ENCODE measurements at places on chromosomes 16 and 17. TPM values are rescaled to one million over a fixed set of nuclear protein-coding genes. Genes with fewer than 3 reads are reported as not detected.

DNA sequence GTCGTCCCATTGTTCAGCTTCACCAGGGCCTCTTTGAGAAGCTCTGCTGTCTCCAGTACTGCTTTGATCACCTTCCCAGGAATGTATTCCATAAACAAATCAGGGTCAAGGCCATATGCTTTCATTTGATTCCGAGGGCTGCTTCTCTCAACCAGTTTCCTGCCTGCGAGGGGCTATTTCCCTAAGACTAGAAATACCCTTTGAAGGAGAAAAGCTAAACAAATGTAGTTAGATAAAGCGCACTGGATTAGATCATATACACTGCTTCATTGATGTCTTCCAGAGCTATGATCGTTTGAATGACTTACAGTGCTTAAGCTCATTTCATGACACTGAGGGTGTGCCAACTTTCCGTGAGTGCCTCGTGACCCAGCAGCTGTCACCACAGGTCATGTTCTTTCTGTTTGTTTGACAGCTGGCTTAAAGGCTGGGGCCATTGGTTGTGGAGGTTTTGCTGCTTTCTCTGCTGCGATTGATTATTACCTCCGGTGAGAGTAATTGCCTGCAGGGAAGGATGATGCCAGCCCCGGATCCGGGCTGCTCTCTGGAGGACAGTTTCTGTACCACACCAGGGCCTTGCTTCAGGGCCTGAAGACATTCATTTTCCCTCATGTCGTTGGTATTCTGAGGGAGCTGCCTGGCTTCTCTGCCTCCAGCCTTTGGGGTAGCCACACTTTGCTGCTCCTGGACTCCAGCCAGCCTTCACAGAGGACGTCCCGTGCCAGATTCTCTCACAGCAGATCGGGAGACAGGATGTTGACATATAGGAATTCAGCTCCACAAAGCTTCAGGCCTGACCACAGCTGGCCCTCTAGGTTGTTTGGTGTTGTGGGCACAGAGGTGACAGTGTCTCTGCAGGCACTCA is 3.9 kb downstream of the TIMM22 start:
- DNase-seq = no peak

GRCh38 chr16:26464576-26465266 is 602.0 kb upstream of the C16orf82 start:
- DNase-seq = no peak

- no peak for DNase-seq
Measured at GRCh38 chr17:44207319-44207718, 7.6 kb upstream of the ATXN7L3 start.

DNA sequence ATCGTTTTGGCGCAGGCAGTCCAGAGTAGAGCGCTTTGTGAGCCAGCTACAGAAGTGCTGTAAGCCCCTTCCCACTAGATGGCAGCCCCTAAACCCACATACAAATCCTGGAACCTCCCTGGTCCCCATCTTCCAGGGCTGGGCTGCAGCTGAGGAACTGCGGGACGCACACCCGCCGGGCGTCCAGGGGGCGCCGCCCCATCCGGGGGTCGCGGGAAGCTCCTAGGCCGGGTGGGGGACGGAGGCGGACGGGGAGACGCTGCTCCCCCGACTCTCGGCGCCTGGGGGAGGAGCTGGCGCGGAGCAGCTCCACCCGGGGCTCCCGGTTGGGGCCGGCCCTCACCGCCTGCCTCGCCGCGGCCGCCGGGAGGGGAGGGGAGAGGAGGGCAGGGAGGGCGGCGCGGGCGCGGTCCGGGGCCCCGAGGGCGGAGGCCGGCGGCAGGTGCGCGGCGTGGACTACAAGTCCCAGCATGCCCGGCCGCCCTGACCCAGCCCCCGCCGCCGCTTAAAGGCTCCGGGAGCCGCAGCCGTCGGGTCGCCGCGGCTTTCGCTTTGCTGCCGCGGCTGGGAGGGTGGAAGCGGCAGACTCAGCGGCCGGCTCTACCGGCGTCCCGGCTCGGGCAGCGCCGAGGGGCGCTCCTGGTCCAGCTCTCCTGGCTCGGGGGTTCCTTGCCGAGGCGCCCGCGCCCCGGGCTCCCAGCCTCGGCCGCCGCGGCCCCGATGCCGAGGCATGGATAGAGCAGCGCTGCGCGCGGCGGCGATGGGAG is at the start of gene KSR1:
KSR1 (plus strand) TSS at position 535 of the 767 bp plus-strand sequence; CDS start at position 731, 196 bp downstream.
- DNase-seq = peak; percentile 93

MPP3 gene
- total RNA-seq = 8.5 TPM

All from posterior vena cava (tissue), 2 donors.